ENCODE measurements at places on chromosomes 5 and 9. TPM values are rescaled to one million over a fixed set of nuclear protein-coding genes. Genes with fewer than 3 reads are reported as not detected.

DNA sequence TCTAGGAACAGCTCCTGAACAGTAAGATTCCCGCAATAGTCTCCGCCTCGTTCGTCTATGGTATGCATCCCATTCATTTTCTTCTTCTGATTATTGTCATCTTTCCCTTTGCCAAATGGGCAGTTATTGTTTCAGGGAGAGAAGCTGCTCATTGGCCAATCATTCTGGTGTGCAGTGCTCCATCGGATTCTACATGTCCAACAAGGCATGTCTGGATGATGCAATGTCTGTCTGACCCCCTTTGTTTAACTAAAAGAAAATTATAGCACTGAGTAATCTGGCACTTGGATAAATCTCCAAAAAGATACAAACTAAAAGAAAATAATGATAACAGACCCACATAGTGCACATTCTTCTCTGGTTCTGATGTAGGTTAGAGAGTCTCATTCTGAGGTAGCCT, 515.6 kb upstream of the DMAC1 start:
- DNase-seq, result no peak

GRCh38 chr9:77632652-77633051, 15.5 kb downstream of the GNA14 start:
- no peak for DNase-seq

GRCh38 chr5:4480528-4481349, 659.4 kb upstream of the ADAMTS16 start:
- no peak for DNase-seq

The SLCO6A1 gene
- total RNA-seq, result not detected

The DRD1 gene
- total RNA-seq, result not detected

The GFI1B gene
- not detected for total RNA-seq
